Kidney tubule cell (primary cell): ENCODE measurements at places on chromosomes 3 and 15.

DNA sequence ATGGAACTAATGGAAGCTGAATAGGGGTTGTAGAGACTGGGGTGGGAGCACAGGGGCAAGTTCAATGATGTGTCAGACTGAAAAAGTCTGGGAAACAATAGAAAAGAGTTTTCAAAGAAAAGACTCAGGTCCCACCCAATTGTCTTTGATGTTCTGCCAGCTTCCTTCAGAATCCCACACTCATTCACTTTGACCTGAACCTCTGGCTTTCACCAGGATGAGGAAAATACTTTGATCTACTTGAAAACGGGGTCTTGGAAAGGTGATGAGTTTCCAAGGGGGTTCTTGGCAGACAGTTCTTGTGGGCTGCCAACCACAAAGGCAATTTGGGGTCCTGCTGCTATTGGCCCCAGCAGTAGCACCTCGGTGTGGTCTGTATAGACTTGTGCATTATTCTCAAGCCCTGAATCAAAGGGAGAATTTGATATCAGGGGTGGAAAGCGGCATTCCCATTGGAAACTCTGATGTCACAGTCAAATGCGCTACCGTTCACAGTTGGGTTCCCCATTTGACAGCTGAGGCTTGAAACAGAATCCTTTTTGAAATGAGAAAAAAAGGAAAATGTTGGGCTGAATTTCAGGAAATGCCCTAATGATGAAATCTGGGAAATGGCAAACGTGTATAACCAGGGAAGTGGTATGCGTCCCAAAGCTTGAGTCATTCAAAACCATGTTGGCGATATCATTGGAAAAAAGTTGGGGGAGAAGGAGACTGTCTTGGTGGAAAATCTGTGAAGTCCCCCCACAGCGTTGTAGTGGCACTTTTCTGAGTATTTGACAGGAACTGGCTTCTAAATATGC lies 229.2 kb upstream of the LRTM1 start:
- no peak for DNase-seq

DNA sequence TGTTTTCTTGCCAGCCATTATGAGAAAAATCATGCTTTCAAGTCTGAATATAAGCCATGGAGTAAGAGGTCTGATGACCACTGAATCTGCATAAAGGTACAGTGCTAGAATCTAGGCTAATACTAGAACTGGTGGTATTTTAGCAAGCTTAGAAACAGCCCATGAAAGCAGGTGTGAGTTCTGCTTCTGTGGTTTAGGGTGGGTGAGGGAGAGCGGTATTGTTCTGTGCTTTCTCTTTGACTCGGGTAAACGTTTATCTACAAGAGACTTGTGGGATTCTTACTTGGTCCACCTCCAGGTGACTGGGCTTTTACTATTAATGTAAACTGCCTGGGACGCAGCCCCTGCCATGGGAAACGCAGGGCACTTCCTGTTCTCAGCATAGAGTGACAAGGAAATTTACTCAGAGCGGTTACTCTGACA lies 55.2 kb downstream of the PGPEP1L start:
- DNase-seq = no peak

GRCh38 chr3:143170676-143171075 lies 51.1 kb downstream of the CHST2 start:
- no peak for DNase-seq

DNA sequence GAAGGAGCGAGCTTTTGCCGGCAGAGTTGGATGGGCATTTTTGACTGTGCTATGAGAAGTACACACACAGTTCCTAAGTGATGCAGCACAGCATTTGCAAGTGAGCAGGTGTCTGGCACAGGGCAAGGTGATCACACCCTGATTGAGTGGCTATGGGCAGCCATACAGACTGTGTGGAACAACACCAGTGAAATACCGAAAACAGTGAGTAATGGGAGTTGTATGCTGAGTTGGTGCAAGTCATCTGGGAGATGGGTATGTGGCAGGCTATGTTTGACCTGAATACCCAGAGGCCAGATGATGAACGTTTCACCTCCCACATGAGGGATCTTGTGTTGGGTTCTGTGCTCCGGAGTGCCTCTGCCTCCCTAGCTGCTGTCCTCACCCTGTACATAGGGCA lies 53.5 kb upstream of the TIPARP start:
- peak; percentile 69 for DNase-seq

DNA sequence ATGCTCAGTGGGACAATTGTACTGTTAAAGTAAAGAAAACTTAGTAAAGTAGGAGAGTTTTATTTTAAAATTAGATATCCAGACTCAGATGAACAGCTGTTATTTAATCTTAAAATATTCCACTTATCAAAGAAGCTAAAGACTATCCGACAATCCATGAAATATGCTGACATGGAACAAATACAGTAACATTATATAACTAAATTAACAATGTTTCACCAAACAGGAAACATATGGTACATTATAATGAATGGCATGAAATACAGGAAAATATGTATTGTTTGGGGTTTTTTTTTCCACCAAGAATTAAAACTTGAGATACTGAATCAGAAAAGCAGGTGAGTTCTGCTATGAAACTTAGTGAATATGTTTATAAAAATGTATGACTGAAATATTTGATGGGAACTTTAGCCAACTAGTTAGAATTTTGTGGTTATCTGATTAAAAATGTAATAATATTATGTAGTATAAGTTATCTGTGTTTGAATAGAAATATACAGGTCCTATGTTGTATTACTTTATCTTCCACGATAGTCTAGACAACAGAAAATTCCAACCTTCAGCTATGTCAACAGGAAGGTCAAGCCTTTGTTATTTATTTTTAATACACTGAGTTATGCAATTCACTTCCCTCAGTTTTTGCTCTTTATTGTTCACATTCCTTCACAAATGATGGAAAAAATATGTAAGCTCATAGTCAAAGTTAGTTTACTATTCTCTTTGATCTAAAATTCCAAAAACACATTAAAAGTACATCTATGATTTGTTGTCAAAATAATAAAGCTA lies 72.7 kb downstream of the UACA start:
- no peak for DNase-seq
